ENCODE measurements at places on chromosomes 11 and 22.

GRCh38 chr22:26182723-26183122, 13.5 kb downstream of the SEZ6L start:
- DNase-seq = no peak

- no peak for DNase-seq
These were observed 174.6 kb downstream of the CTTN start for GRCh38 chr11:70572974-70573260.

GRCh38 chr11:63922673-63923192, 5.8 kb upstream of the RCOR2 start:
- no peak for DNase-seq

DNA sequence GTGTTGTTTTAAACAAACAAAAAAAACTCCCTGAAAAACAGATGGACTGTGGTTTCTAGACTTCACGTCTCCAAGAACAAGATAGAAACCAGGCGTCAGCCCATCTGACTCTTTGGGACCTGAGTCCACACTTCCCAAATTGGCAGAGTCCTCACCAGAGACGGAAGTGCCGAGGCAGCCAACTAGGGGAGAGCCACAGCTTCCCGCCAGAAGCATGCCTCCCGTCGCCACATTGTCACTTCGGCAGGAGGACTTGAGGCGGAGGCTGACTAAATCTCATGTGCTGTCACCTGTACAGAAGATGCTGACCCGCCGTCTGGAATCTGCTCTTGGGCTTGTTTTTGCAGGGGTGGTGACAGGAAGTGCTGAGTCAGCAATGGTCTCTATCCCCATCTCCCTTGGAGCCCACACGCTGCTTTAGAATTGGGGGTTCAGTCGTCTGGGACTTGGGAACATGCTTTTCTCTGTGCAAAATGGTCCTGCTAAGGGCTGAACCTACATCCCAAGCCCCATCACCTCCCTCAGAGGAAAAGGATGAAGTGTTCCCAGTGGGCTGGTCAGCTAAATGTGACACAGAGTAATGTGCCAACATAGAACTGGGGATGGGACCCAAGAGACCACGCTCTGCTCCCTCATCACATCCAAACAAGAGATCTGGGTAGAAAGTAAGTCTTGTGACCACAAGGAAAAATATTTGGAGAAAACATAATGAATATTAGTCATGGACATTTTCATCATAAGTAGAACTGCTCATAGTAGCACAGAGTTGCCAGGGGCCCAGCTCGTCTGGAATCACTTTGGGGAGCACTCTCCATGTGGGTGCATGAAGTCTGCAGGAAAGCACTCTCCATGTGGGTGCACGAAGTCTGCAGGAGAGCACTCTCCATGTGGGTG, 152.9 kb downstream of the SNX19 start:
- no peak for DNase-seq

GRCh38 chr11:117960406-117960805, 25.8 kb upstream of the IL10RA start:
- no peak for DNase-seq

DNA sequence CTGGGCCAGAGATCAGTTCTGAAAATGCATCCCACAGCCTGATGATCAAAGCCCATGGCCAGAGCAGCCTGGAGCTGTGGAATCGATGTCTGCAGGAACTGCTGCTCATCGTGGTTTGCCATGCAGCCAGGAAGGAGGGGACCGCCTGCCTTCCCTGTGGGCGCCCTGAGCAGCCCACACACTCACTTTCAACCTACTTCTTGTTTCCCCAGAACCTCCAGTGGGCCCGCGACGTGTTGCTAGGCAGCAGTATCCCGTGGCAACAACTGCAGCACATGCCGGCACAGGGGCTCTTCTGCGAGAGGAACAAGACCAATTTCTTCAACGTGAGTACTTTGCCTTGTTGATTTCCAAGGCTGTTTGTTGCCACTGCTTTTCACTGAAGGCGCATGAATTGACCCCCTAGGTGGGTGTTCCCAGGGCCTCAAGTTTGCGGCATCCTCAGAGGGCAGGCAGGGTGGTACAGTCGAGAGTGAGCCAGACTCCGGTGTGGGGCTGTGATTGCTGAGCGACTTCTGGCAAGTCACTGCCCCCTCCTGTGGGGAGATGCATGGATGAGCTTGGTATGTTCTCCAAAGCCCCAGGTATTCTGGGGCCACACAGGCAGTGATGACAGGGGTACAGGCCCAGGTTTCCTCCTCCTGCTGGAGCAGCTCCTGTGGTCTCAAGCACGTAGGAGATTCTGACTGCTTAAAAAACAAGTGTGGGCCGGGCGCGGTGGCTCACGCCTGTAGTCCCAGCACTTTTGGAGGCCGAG, 47.0 kb upstream of the SUSD2 start:
- peak; percentile 19 for DNase-seq

GRCh38 chr11:70882716-70883085, 369.7 kb downstream of the SHANK2 start:
- DNase-seq = no peak

GRCh38 chr11:2509481-2510001, 64.7 kb downstream of the KCNQ1 start:
- no peak for DNase-seq

GRCh38 chr11:44674809-44675208, 52.0 kb upstream of the TSPAN18 start:
- DNase-seq = no peak

GRCh38 chr11:35260342-35260985, 121.5 kb downstream of the CD44 start:
- DNase-seq = no peak

DNA sequence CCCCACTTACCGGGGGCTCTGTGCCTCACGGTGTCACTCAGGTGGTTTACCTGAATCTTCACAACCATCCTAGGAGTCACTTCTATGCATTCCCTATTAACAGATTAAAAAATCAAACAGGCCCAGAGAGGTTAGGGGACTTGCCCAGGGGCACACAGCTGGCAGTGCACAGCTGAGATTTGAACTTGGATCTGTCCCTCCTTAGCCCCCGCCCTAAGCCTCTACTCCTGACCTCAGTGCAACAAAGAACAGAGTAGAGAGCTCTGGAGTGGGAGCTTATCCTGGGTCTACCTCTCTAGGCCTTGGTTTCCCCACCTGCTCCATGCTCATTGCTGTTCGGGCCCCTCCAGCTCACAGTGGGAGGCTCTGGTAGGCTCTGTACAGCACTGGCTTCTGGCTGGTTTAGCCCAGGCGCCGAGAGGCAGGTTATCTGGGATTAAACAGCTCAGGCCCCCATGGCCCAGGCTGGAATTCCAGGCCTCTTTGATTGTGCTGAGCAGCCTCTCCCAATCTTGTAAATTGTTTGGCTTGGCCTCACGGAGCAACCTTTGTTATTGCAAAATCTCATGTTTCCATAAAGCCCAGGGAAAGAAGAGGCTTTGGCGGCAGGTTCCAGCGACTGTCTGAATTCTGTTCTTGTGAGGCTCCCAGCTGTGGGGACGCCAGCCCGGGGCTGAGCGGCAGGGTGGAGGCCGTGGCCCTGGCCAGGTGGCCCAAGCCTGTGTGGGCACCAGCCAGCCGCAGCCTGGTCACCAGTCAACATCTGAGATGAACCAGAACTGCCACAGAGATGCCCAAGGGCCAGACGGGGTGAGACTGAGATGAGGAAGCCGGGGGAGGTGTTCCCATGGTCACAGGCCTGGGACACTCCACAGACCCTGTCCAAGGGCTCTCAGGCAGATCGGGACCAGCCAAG, 28.9 kb upstream of the SHISAL1 start:
- no peak for DNase-seq

GRCh38 chr11:83922318-83922717, 636.2 kb upstream of the CCDC90B start:
- DNase-seq = no peak

- no peak for DNase-seq
These were observed 22.1 kb upstream of the LIN7C start for GRCh38 chr11:27528712-27529111.

DNA sequence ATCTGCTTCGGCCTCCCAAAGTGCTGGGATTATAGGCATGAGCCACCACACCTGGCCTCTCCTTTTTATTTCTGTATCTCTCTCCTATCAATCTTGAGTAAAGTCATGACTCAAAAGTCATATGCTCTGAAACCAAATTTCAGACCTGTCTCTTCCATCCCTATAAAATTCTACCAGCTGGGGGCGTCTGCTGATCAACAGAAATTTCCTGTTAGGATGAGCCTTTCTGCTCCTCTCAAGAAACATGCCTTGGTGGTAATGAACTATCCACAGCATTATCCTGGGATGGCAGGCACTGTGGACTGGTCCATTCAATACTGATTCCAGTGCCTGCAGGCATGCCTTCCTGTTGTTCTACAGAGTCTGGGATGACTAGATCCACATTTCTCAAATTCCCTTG, 472.6 kb downstream of the NELL1 start:
- no peak for DNase-seq

DNA sequence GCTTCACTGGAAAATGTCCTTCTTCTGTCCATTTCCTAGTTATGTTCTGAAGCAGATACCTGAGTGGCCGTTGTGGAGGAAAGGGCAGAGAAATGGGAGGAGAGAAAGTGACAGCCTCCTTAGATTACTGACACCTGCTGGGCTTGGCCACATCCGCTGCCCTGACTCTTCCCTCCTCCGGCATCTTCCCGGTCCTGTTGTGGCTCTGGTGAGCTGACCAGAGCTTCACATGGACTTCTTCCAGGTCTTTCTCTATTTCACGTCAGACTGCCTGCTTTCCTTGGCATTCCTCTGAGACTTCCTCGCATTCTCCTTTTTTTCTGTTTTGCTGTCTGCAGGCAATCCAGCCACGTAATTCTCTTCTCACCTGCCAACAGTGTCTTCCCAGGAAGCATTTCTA, 138.7 kb upstream of the E2F8 start:
- DNase-seq = no peak

GRCh38 chr11:27097551-27097950, 56.9 kb downstream of the BBOX1 start:
- no peak for DNase-seq

- no peak for DNase-seq
These were observed 664 bp downstream of the DDB2 start for GRCh38 chr11:47215366-47215910.

DNA sequence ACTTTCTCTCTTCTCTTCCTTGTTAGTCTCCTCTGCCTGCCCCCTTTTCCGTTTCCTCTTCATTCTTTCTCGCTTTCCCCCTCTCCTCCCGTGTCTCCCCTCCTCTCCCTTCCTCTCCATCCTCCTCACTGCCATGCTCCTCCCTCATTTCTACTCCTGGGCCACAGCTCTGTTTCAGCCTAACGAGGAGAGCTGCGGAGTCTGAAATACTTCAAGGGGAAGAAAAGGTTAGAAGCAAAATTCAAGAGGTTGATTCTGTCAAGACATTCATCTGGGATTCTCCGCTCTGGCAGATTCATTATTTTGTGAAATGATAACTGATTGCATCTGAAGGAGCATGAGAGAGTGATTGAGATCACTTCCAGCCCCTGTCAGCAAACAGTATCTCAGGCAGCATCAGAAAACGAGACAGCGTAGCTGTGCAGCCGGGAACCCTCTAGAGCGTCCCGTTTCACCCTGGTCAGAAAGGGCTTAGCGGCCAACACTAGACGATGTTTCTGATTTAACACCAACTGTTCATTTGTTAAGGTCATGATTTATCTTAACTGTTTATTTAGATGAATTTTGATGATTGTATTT, 279.3 kb upstream of the B3GAT1 start:
- DNase-seq = no peak

- DNase-seq = no peak
These were observed 171.5 kb upstream of the SYT13 start for GRCh38 chr11:45457649-45458048.

DNA sequence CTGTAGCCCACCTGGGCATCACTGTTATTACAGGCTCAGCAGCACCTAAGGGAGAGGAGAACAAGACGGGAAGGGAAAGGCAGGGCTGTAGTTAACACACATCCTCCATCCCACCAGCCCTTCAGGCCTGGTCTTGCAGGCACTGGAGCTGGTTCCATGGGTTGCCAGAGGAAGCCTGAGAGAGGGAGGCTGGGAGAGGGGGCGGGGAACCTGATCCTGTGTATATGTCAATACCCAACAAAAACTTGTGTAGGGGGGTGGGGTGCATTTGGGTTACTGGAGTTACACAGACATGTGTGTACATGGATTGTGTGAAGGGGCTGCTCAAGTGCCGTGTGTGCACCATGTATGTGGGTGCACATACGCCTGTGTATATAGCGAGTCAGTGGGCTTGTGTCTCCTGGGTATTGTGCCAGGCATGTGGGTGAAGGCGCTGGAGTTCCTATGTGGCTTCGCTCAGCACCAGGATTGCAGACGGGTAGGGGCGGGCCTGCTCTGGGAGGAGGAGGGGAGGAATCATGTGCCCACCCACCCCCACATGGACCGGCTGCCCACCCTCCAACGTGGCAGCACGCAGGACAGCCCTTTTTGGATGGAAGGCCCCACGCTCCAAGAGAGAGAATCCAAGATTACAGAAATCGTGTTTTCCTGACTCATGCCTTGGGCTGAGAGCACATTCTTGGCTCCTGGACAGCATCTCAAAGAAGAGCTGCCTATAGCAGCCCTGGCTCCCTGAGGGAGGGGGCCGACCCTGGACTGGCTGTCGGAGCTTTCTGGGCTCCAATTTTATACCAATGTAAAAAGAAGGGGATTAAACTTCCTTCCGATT, 4.2 kb upstream of the SERPINH1 start:
- DNase-seq = no peak

- DNase-seq = no peak
These were observed 12.4 kb downstream of the EMID1 start for GRCh38 chr22:29217827-29218757.

GRCh38 chr11:125918140-125918840, 14.0 kb downstream of the DDX25 start:
- no peak for DNase-seq

DNA sequence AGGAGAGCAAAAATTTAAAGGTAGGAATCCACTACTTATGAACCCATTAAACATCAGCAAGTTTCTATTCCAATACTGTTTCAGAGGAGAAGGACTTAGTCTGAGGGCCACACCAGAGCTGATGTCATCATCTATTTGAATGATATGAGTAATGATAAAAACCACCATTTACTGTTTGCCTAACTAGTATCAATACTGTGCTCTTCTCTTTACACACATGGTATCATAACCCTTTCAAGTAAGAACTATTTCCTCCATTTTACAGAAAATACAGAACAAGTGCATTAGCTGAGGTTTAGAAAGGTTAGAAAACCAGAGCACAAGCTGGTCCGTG, 651.3 kb upstream of the KIRREL3 start:
- no peak for DNase-seq

DNA sequence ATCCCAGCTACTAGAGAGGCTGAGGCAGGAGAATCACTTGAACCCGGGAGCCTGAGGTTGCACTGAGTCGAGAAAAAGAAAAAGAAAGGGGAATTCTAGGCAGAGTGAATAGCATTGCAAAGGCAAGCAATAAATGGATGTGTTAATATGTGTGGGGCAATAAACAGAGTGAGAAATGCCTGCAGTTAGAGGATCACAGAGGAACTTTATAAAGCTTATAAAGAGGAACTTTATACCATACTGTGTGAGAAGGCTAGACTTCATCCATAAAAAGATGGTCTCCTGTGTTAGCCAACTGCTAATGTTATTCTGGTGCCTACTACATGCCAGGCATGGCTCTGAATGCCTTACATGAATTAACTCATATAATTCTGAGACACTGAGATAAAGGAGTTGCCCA, 841 bp downstream of the B3GNT6 start:
- no peak for DNase-seq

- DNase-seq = no peak
These were observed 28.6 kb downstream of the ADM start for GRCh38 chr11:10333490-10333889.
